Activated CD8-positive, alpha-beta memory T cell treated with anti-CD3 and anti-CD28 coated beads for 1 hour (primary cell): ENCODE measurements at places on chromosomes 13 and 19.
A peak's percentile ranks its signal among the peaks of the same experiment; 100 is the strongest.

DNA sequence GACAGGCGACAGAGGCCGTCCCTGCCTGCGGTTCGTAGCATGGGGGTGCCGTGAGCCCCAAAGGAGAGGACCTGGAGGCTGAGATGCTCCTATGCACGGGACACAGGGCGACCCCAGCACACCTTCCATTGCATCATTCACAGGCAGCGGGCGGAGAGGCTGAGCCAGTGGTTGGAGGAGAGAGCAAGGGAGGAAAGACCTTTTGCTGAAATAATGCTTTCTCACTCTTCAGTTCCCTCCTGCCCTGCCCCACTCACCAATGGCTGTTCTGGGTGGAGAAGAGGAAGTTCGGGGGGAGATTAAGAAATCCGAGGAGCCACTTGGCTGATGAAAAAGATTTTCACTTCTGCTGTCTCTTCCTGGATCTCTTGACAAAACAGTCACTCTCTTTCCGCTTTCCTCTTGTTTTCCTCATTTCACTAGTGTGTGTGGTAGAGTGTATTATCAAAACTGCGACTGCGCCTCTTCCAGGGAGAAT is at the start of gene NLRP12:
Gene NLRP12, minus strand, starts transcription at position 181 of the 478 bp plus-strand sequence. Its CDS starts 140 bp downstream, at position 41.
- DNase-seq: no peak

GRCh38 chr13:28890712-28891111 is 70.6 kb downstream of the MTUS2 start:
- no peak for DNase-seq

- DNase-seq: no peak
Measured at GRCh38 chr13:97264663-97265062, 42.5 kb downstream of the MBNL2 start.

DNA sequence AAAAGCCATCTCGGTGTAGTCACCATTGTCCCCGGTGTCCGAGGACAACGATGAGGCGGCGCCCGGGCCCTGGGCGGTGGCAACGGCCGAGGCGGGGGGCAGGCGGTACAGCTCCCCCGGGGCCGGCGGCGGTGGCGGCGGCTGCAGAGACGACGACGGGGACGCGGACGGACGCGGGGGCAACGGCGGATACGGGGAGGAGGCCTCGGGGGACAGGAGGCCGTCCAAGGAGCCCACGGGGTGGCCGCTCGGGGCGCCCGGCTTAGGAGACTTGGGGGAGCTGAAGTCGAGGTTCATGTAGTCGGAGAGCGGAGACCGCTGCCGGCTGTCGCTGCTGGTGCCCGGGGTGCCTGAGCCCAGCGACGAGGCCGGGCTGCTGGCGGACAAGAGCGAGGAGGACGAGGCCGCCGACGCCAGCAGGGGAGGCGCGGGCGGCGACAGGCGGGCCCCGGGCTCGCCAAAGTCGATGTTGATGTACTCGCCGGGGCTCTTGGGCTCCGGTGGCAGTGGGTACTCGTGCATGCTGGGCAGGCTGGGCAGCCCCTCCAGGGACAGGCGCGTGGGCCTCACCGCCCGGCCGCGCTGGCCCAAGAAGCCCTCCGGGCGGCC is 3.5 kb downstream of the IRS2 start:
- DNase-seq: no peak

DNA sequence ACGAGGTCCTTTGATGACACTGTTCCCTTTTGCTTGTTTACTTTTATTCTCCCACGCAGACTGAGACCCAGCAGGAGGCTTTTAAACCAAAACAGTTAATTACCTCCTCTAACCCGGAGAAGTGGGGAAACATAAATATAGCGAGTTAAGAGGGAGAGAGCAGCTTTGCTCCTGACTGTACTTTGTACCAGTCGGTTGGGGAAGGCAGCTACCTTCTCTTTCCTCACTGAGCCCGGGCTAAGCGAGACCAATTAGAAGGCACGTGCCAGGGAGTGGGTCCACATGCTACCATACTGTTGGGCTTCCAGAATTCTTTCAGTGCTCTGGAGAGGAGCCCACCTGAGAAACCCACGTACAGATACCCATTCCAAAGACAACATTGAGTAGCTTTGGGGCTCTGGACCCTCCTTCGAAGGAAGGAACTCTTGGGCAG is 124.2 kb downstream of the ZIC5 start:
- no peak for DNase-seq

DNA sequence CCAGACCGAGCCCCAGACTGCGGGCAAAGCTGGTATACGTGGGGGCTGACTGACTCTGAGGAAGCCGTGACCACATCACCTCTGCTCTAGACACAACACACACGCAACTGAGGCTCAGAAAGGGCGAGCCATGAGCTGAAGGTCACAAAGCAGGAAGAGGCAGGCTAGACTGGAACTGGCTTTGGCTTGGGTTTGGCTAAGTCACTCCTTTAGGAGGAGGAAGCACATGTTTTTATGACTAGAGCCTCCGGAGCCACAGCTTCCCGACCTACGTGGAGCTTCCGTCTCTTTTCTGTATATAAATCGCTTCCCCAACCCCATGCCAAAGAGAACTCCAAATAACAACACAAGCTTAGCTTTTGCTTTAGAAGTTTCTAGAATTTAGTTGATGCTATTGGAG is 48.0 kb downstream of the RFX2 start:
- DNase-seq: no peak

- no peak for DNase-seq
Measured at GRCh38 chr19:5968431-5969373, 9.2 kb downstream of the RANBP3 start.

DNA sequence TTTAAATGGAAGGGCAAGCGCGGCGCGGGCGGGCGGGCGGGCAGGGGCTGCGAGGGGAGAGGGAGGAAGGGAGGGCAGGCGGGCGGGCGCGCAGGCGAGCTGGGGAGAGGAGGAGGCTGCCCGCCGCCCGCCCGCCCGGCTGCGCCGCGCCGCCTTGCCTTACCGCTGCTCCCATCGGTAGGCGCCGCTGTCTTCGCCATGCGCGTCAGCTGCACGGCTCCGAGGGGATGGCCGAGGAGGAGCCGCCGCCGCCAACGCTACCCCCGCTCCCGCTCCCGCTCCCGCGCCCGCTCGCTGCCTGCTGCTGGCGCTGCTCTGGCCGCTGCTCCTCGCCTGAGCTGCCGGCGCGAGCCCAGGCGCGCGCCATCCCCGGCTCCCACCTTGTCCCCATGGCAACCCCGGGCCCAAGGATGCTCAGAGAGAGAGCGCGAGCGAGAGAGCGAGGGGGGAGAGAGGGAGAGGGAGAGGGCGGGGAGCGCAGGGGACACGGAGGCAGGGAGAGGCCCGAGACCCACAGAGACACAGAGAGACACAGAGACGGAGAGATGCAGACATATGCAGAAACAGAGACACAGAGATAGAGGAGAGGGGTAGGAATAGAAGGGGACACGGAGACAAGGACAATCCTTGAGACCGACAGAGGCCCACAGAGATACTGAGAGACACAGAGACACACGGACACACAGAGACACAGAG is 40.3 kb downstream of the DEDD2 start:
- DNase-seq: peak; percentile 64

DNA sequence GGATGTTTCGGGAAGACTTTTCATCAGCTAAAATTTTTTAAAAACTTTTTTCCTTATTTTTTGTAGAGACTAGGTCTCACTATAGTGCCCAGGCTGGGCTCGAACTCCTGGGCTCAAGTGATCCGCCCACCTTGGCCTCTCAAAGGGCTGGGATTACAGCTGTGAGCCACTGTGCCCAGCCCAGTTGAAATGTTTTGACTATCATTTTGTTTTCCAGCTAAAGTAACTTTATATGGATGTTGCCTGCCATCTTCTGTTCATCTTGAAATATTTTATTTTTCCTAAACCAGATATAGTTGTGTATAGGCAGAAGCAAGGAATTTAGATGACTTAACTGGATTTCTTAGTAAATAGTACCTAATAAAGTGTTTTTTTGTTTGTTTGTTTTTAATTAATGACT is 7.0 kb downstream of the CAB39L start:
- DNase-seq: no peak

GRCh38 chr19:932648-933552 is 7.1 kb downstream of the ARID3A start:
- DNase-seq: no peak

- no peak for DNase-seq
Measured at GRCh38 chr19:4015705-4016402, 8.3 kb downstream of the PIAS4 start.

DNA sequence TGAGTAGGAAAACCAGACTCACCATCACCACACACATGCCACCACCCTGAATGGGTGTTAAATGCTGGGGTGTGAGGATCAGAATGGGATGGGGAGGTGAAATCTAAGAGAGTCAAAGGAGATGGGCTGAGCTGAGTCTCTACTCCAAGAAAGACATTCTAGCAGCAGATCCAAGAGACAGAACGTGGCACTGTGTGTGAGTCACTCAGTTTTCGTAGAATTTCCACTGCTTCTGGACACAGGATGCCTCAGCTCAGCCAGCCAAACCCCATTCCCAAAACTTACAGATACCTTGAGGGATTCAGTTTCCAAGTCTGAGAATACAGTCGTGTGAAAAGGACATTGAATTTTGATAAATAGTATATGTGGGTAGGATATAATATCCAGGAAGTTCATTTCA is 7.3 kb upstream of the CYP2A7 start:
- no peak for DNase-seq

DNA sequence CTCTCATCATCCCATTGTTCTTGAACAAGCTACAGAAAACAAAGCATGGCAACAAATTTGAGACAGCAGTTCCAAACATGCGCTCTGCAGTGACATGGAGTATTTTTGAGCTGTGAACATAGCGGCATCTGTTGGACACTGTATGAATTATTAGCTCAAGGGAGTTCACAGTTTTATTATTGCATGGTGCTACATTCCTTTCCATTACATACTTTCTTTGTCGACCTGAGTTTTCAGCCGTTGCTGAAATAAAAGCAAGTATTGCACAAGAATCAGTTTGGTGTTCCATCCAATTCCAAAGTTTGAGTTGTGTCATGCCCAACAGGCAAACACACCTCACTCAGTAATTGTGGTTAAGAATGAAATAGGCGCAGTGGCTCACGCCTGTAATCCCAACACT is 30.1 kb upstream of the METTL21C start:
- DNase-seq: no peak

- DNase-seq: no peak
Measured at GRCh38 chr13:71306821-71307220, 560.2 kb downstream of the DACH1 start.

DNA sequence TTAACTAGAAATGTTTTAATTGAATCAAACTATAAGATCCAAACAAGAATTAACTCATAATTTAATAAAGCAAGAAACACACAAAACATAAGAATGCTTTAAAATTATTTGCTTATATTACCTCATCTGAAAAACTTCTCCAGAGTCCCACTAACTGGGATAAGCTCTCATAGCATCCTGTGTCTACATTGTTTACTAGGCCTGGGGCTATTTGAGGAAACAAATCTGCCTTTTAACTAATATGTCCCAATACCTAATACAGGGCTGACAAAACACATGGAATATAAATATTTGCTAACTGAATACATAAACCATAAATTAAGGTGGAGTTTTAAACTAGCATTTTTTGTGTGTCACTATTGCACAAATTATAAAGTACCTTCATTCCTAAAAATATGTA is 1399.8 kb upstream of the SLC10A2 start:
- DNase-seq: no peak

GRCh38 chr19:16106121-16106520 is 5.6 kb upstream of the RAB8A start:
- no peak for DNase-seq

GRCh38 chr19:39351537-39352064 is 9.4 kb downstream of the SAMD4B start:
- no peak for DNase-seq

DNA sequence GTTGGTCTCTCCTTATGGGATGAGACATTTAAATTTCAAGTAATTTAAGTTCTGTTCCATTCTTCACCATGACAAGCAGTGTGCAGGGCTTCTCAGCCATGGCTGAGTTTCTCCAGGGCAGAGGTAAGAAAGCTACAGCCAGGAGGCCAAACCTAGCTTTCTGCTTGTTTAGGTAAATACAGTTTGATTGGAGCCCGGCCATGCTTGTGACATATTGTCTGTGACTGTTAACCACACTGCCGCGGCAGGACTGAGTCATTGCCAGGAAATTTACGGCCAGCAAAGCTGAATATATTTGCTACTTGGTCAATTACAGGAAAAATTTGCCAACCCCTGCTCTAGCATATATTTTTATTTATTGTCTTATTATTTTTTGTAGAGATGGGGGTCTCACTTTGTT is 10.7 kb downstream of the NLRP8 start:
- no peak for DNase-seq

DNA sequence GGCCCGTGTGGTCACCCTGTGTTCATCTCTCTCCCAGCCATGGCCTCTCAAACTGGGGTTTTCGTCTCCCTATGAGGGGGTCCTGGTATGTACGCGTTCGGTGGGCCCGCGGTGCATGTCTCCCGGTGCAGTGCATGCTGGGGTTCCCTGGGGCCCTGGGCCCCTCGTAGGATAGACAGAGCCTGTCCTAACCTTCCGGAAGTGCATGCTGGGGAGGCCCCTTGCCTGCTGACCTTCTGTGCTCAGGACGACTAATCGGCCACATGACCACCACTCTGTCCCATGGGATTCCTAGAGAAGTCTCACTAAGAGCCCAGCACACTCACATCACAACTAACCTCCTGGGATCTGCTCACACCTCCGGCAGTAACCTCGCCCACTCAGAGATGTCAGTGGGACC is 4.9 kb upstream of the USE1 start:
- no peak for DNase-seq

DNA sequence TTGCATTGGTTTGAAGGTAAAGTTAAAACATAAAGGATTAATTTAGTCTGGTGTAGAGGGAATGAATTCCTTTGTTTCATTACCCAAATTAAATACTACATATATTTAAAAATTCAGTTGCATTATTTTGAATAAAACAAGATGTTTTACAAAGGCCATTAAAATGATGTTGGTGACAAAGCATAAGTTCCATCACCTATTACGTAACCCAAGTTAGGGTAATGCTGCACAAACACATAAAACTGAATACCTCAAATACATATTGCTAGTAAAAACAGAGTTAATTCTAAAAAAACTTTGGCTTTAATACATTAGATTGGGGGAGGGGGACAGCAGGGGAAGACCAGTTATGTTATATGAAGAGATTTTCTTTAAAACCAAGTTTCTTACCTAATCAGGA is 80.3 kb downstream of the SERP2 start:
- no peak for DNase-seq

- no peak for DNase-seq
Measured at GRCh38 chr19:53631949-53632407, at the start of gene DPRX. Gene DPRX (plus strand): TSS chr19:53631999. CDS start chr19:53632107, 108 bp downstream.

GRCh38 chr19:2302319-2303210 is 5.4 kb downstream of the LINGO3 start:
- no peak for DNase-seq

DNA sequence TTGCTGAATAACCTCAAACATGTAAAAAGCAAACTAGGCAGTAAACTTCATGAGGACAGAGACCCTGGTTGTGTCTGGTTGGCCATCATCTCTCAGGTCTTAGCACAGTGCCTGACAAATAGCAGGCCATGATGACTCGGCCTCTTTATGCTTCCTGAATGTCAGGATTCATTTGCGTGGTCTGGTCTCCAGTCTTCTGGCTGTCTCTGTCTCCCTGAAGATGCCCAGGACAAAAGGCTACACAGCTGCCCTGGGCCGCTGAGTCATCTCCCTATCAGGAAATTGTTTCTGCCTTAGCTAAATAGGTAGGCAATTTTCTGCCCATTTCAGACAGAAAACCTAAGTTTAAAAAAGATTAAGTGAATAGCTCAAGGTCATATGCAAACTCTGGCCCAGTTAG is 84.1 kb upstream of the FNDC3A start:
- DNase-seq: no peak

- no peak for DNase-seq
Measured at GRCh38 chr19:48671446-48671995, 1.3 kb downstream of the NTN5 start.
